ENCODE measurements at places on chromosomes 5 and 9.

GRCh38 chr9:27078685-27079084, 30.3 kb upstream of the TEK start:
- H3K4me3 ChIP-seq = no peak overlapping the region
- DNase-seq = no peak
- no peaks in the 10 kb centered on the region for H3K4me1 ChIP-seq
- no peaks in the 10 kb centered on the region for H3K27me3 ChIP-seq

GRCh38 chr5:85268194-85268593, 883.5 kb upstream of the EDIL3 start:
- no peak overlapping the region for H3K4me3 ChIP-seq
- no peak overlapping the region for H3K27ac ChIP-seq
- no peaks in the 10 kb centered on the region for H3K4me1 ChIP-seq
- DNase-seq = no peak
- no peaks in the 10 kb centered on the region for H3K27me3 ChIP-seq
- no peaks in the 10 kb centered on the region for H3K36me3 ChIP-seq

- no peaks in the 10 kb centered on the region for H3K4me1 ChIP-seq
- no peak overlapping the region for H3K27ac ChIP-seq
- DNase-seq = no peak
- no peaks in the 10 kb centered on the region for H3K36me3 ChIP-seq
- H3K27me3 ChIP-seq = peaks cover 3% of the 10 kb centered on the region
These were observed 28.7 kb downstream of the PTTG1 start for GRCh38 chr5:160450164-160450932.

DNA sequence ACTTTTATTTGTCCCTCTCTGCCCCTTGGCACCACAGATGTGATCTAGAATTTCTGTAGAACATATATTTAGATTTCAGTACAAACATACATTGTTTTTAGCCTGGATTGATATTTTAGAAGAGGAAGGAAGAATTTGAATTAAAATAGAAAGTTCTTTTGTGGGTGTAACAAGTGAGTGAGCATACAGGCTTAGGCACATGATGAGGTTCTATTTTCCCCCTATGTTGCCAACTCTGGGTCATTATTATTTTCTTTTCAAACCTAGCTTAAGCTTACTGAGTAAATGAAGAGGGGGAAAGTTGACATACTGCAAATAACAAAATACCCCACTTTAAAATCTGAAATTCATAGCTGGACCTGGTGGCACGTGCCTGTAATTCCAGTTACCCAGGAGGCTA, 102.9 kb downstream of the GCNT1 start:
- H3K4me3 ChIP-seq = no peak overlapping the region
- H3K27ac ChIP-seq = no peak overlapping the region
- H3K36me3 ChIP-seq = no peaks in the 10 kb centered on the region
- no peaks in the 10 kb centered on the region for H3K27me3 ChIP-seq

DNA sequence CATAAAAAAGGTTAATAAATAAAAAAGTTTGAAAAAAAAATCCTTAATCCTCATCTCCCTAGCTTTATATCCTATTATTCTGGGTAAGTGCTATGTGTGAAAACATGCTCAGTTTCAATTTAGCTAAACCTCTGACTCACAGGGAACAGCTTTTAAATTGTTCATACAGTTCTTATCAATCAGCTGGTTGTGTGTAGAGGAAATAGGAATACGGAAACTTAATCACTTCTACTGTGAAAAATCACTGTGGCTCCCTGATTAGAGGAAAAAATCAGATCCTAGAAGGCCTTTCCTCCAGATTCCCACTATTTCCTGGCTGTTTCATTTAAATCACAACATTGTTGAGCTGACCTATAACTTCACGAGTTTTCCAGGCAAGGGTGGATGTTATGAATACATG, 120.5 kb downstream of the MARCHF3 start:
- no peak overlapping the region for H3K27ac ChIP-seq
- H3K36me3 ChIP-seq = no peaks in the 10 kb centered on the region
- DNase-seq = no peak
- no peaks in the 10 kb centered on the region for H3K4me1 ChIP-seq

GRCh38 chr9:4829969-4830368, 37.2 kb downstream of the RCL1 start:
- no peak overlapping the region for H3K4me3 ChIP-seq
- H3K4me1 ChIP-seq = peaks cover 22% of the 10 kb centered on the region
- no peak overlapping the region for H3K27ac ChIP-seq
- H3K27me3 ChIP-seq = no peaks in the 10 kb centered on the region
- H3K36me3 ChIP-seq = no peaks in the 10 kb centered on the region

DNA sequence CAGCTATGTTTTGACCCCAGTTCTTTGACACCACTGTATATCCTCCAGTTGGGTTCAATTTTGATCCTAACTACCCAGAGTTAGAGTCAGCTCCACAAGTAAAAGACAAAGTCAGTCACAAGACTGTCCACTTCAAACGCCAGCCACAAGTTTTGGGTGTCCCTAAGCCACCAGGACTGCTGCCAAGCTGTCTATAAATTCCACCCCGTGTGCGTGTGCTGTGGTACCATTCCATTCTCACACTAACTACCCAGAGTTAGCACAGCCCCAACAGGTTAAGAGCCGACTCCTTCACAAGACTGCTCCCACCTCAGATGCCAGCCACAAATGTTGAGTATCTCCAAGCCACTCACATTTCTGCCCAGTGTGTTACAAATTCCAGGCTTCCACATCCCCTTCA, 56.7 kb downstream of the APC start:
- H3K27me3 ChIP-seq = no peaks in the 10 kb centered on the region
- no peaks in the 10 kb centered on the region for H3K4me1 ChIP-seq
- no peak overlapping the region for H3K4me3 ChIP-seq
- H3K36me3 ChIP-seq = no peaks in the 10 kb centered on the region
- no peak for DNase-seq
- H3K27ac ChIP-seq = no peak overlapping the region

GRCh38 chr9:115972843-115973595, 180.6 kb upstream of the PAPPA start:
- H3K27me3 ChIP-seq = no peaks in the 10 kb centered on the region
- no peaks in the 10 kb centered on the region for H3K36me3 ChIP-seq
- H3K4me1 ChIP-seq = no peaks in the 10 kb centered on the region
- no peak overlapping the region for H3K4me3 ChIP-seq
- no peak overlapping the region for H3K27ac ChIP-seq
- no peak for DNase-seq

All from PC-9 (cell line).